ENCODE measurements at places on chromosomes 1 and 21.
A peak's percentile ranks its signal among the peaks of the same experiment; 100 is the strongest.

- DNase-seq: no peak
These were observed 61.6 kb downstream of the FHAD1 start for GRCh38 chr1:15308621-15309027.

- no peak for DNase-seq
These were observed 36.9 kb downstream of the FGGY start for GRCh38 chr1:59333626-59334277.

GRCh38 chr1:169892176-169892926 is 1.3 kb downstream of the SCYL3 start:
- DNase-seq: no peak

DNA sequence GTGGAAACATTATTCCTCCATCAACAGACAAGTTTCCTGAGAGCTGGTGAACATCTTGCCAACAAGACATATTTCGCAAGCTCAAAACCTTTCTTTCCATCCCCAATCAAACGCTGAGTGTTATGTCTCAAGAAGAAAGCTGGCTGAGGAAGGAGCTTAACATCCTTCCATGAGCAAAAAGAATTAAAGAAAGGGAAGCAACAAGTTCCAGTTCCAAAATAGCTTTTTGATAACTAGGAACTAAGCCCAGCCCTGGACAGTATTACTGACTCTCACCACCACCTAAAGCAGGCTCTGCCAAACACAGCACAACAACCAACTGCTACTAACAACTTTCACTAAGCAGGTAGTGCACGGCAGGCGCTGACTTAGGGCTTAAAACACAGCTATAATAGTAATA is 50.2 kb downstream of the CAPZB start:
- DNase-seq: no peak

DNA sequence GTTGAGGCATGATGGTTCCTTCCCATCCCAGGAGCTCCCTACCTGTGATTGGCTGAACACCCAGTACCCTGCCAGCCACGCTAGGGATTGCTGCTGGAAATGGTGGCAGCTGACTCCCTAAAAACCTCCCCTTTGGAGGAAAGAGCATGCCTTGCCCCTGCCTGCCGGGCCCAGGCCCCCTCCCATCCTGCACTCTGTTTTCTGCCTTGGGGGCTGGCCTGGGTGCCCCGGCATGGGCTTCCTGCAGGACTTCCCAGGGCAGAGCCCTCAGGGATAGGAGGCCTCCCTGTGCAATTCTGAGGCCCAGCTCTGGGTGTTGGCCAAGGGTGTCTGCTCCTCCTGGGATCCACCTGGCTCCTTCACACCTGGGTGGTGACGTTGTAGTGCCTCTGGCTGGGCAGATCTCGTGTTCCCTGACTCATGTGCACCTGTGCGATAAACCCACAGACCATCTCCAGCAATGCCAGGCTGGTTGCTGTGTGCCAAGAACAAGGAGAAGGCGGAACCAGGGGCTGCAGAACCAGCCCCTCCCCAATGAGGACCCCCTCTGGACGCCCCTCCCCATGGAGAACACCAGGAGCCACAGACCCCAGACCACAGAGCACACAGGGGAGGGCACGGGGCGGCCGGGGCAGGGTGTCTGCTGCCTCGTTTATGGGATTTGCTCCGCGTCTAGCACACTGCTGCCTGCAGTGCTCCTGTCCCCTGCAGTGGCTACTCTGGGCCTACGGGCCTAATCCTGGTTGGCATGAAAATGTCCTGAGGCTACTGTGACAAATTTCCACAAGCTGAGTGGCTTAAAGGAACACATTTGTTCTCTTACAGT is 13.6 kb downstream of the CSTB start:
- no peak for DNase-seq

GRCh38 chr1:26278724-26279455 is 996 bp upstream of the SH3BGRL3 start:
- DNase-seq: no peak

DNA sequence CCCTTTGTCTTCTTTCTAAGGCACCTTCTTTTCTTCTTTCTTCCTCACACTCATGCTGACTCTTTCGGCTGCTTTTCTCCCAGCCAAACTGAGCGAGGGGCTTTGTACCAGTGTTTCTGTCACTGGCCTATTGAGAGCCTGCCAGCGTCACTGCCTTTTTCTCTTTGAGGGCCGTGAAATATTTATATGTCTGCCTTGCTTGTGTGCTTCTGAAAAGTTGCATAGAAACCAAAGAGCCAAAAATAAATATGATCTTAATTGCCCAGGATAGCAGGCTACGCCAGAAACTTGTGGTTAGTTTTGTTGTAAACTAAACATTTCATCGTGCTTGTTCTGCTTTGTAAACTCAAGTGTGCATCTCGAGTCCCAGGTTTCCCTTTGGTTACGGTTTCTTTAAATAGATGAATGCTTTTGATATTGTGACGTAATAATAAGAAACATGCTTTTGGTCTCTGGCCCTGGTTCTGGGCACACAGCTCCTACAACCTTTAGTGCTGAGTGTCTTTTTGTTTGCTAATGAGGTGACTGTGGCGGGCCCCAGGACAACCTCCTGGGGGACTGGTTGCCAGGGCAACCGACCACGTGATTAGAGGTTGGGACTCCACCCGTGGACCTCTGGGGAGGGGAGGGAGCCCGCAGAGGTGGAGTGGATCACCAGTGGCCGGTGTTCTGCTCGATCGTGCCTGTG is 10.8 kb downstream of the SLC37A1 start:
- peak; percentile 4 for DNase-seq

- no peak for DNase-seq
These were observed 51.6 kb upstream of the SPATA6 start for GRCh38 chr1:48523558-48523957.

DNA sequence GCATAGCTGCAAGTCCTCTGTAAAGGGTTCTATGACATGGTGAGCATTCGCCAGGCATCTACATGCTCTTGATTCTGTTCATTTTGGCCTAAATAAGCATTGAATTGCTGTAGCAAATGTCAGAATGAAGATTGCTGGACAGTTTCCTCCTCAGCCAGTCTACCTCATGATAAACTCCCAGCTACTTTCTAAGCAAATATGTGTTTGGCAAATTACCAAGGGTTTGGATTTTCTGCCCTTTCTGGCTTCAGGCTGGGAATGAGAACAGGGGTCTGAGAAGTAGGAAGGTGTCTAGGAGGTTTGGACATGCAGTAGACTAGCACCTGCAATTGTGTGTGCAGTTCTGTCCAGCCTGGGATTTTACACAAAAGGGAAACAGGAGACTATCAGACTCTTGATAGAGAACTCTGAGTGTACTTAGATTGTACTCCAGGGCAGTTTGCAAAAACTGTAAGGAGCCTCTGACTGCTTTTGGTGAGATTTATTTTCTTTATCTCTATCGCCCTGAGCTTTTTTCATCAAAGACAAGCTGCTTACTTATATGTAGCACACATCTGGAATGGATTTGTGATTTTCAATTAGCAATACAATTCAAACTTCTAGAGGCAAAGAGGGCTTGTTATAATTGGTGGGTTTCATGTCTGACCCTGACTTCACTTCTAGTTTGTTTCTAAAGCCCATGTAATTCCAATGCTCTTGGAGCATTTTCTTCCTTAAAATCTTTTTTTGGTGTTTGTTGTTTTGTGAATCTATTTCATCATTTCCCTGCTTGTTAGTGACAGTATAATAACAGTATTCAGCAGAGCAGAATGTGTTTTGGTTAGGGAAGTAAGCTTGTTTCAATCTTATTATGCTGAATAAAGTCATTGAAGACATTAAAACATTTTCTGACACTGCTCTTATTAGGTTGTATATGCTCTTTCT is 150.8 kb downstream of the VPS13D start:
- no peak for DNase-seq

GRCh38 chr1:100308777-100309176 is 42.8 kb downstream of the RTCA start:
- peak; percentile 8 for DNase-seq

GRCh38 chr1:54384918-54385726 is 21.1 kb downstream of the SSBP3 start:
- DNase-seq: no peak

DNA sequence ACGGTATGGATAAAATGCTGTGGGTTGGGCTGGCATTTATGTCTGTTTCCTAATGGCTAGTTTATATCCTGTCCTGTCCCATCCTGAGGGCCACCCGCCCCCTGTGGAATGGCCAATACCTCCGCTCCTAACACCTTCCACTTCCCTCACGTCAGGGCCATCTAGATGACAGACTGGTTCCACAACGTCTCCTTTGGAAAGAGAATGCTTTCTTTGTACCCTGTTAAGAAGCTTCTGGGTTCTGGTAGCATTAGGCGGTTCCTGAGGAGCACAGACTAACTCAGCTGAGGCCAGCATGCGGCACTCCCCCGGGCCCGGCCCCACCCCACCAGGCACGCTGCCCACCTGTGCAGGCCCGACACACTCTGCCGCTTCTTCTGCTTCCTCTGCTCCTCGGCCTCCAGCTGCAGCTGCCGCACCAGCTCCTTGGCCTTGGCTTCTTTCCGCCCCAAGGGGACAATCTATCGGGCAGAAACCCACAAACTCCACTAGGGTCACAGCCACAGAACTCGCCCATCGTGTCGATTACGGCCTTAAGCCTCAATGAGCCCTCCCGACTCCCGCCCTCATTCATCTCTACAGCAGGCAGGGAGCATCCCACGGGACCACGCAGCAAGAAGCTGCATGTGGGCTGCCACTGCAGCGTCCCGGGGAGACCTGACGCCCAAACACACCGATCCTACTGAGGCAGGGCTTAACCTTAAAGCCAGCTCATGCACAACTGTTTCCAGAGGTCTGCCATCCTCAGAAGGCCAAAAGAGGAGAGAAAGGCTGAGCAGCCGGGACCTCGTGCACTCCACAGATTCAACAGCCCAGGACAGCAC is 11.3 kb downstream of the SMIM1 start:
- no peak for DNase-seq

- no peak for DNase-seq
These were observed 45.5 kb downstream of the DHRS3 start for GRCh38 chr1:12572522-12572921.

DNA sequence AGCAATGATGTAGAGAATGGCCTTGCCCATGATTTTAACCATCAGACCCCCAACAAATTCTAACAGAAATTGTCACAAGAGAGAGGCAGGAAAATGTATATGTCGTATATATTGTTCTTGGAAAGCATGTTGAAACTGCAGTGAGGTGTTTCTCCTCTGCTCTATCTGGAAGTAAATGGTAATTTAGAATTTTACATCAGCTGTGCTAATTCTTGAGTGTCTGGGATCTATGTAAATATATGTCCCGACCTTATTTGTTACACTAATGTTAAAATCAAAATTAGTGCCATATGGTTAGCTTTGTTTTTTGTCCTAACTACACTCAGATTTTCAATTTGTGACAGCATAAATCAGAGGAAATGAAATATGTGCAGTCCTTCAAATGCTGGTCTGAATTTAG is 20.5 kb downstream of the ZBTB21 start:
- no peak for DNase-seq

DNA sequence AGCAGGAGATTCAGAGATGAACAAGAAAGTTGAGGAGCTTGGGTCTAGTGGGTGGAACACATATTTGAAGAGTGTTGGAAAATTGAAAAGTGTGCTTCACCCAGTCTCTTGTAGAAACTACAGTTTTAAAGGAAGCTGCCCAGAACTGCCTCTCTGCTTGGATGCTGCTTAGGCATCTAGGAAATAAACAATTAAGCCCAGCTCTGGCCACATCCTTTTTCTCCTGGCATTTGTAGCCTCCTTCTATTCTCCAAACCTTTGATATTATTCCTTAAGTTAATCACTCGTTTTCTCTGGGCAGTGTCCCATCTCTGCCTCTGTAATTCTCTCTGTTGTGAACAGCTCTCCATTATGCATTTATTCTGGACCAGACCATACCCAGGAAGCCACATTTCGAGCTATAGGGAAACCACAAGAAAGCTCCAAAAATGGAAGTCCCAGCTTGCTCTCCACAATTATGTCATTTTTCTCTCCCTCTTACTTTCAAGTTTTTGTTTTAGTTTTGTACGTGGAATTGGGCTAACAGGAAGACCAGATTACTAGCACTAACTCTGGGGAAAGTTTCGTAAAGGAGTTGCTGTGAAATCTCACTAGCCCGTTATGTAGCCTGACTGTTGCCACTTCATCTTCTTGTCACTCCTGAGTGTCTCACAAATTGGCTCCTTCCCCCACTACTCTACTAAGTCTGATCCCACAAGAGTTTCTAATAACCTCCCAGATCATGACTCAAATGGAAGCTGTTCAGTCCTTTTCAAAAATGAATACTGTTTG is 102.2 kb downstream of the NTMT2 start:
- no peak for DNase-seq

DNA sequence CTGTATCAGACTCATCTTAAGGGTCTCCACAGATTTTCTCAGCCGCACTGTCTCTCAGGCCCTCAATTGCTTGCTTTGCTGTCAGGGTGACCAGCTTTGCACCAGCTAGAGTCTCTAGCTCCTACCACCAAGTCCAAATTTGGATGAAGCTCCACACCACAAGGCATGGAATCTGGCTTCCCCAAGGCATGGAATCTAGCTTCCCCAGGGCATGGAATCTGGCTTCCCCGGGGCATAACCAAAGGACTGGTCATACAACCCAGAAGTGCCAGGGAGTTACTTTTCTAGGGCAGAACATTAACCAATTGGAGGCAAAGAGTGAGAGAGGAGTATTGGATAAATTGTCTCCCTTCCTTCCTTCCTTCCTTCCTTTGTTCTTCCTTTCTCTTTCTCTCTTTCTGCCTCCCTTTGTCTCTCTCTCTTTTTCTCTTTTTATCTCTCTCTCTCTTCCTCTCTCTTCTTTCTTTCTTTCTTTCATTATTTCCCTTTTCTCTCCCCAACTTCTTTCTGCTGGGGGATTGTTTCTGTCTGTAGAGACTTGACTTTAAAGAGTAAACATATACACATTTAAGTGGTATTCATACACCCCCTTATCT is 76.9 kb upstream of the HAO2 start:
- DNase-seq: no peak

DNA sequence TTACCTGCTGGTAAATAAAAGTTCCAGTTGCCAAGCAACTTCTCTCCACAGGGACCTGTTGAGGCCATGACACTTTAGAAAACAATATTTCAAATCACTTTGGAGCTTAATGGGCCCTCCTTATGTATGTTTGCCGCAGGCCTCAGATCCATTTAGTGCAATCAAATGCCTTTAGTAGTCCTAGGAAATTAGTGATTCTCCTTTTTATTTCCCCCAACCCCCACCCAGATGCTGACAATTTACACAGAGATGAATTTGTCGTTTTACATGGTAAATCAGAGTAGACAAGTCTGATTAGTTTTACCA is 83.6 kb downstream of the CLIC4 start:
- no peak for DNase-seq

GRCh38 chr1:71047635-71048607 is at the start of gene PTGER3:
PTGER3 (minus strand) TSS chr1:71047816; CDS start chr1:71047577, 239 bp downstream.
- DNase-seq: no peak

GRCh38 chr1:58746757-58747156 is 37.1 kb downstream of the JUN start:
- DNase-seq: no peak

GRCh38 chr1:53083636-53084588 is 21.9 kb downstream of the PODN start:
- DNase-seq: no peak

All from fibroblast of skin of left quadriceps (primary cell).